ENCODE measurements at places on chromosomes 1 and 21. TPM values are rescaled to one million over a fixed set of nuclear protein-coding genes. Genes with fewer than 3 reads are reported as not detected.

- peaks cover 9% of the 10 kb centered on the region for H3K36me3 ChIP-seq
- peaks cover 18% of the 10 kb centered on the region for H3K4me1 ChIP-seq
- peak within 1 kb of the TSS; percentile 93 for H3K27ac ChIP-seq
- DNase-seq, result peak; percentile 98
- no peaks in the 10 kb centered on the region for H3K27me3 ChIP-seq
Measured at GRCh38 chr1:32817159-32817814, at the start of the genes S100PBP and YARS1. S100PBP (plus strand) TSS chr1:32817653; CDS start chr1:32826100, 8,447 bp downstream. YARS1 (minus strand) TSS chr1:32817358; CDS start chr1:32817244, 114 bp downstream.

Gene PLPPR5
- total RNA-seq, result not detected

Gene ARHGEF10L
- 39.1 TPM for total RNA-seq

Gene IGFN1
- under 0.01 TPM for total RNA-seq

DNA sequence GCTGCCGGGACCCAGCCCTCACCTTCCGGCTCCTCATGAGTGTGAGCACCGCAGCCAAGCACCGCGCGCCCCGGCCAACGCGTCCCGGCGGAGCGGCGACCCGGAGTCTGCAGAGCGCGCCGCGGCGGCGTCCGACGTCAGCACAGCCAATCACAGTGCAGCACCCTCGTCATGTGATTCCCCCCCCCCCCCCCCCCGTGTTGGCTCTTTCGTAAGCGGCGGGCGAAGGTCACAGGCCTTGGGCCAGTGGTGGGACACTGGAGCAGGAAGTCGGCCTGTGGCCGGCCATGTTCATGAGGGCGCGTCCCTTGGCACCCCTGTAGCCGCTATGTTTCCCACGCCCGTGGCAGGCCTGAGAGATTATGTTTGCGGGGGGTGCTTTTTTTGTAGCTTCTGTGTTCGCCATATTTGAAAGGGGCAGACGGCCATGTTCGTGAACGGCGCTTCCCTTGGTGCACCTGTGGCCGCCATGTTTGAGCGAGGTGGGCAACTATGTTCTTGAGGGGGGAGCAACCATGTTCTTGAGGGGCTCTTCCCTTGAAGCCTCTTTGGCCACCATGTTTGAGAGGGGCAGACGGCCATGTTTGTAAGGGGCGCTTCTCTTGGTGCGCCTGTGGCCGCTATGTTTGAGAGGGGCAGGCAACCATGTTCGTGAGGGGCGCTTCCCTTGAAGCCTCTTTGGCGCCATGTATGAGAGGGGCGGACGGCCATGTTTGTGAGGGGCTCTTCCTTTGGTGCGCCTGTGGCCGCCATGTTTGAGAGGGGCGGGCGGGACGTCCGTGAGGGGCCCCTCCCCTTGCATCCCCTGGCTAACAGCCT, at the start of gene C1orf174:
TSS of gene C1orf174 (minus strand) at position 123 of the 819 bp plus-strand sequence. CDS start at position 37, 86 bp downstream.
- H3K4me3 ChIP-seq, result peak within 1 kb of the TSS; percentile 96
- no peaks in the 10 kb centered on the region for H3K36me3 ChIP-seq
- H3K27ac ChIP-seq, result peak within 1 kb of the TSS; percentile 74
- peaks cover 9% of the 10 kb centered on the region for H3K4me1 ChIP-seq

- no peak for DNase-seq
- no peak overlapping the region for H3K4me3 ChIP-seq
- H3K27ac ChIP-seq, result no peak overlapping the region
Measured at GRCh38 chr1:69592341-69592740, 24.6 kb downstream of the LRRC7 start.

DNA sequence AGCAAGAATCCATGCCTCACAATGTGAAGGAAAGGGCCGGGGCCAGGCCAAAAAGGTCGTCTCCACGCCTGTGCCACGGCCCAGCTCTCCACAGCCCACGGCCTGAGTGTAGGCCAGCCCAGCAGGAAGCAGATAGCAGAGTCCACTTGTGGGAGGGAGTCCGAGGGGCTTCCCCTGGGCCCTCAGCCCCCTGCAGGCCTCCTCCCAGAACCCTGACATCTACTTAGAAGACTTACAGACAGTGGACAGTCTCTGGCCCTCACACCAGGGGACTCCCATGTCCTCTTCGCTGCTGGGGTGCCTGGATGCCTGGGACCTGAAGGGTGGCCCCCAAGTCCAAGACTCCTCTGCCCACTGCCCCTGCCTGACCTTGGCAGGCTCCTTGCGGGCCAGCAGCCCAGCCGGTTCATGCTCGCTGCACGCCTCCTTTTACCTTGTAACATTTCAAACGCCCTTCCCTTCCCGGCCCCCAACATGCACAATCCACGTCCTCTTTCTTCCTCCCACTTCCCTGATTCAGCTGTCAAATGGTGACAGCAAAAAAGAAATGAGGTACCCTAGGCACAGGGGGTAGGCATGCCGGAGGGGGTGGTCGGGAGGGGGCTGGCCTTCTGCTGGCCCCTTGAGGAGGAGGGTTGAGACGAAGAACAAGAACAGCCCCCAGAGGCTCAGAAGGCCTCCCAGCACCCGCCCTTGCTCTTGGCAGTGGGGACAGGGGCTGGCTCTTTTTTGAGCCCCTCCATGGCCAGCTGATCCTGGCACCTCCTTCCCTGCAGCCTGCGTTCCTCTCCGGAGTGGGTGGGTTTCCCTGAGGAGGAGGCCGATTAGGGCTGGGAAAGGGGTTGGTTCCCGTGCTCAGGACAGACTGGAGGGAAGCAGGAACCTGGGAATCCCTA, 997 bp upstream of the PTPN7 start:
- no peak overlapping the region for H3K4me3 ChIP-seq
- H3K27me3 ChIP-seq, result peaks cover 2% of the 10 kb centered on the region
- H3K27ac ChIP-seq, result no peak overlapping the region
- no peaks in the 10 kb centered on the region for H3K36me3 ChIP-seq
- peak; percentile 83 for DNase-seq
- no peaks in the 10 kb centered on the region for H3K4me1 ChIP-seq

DNA sequence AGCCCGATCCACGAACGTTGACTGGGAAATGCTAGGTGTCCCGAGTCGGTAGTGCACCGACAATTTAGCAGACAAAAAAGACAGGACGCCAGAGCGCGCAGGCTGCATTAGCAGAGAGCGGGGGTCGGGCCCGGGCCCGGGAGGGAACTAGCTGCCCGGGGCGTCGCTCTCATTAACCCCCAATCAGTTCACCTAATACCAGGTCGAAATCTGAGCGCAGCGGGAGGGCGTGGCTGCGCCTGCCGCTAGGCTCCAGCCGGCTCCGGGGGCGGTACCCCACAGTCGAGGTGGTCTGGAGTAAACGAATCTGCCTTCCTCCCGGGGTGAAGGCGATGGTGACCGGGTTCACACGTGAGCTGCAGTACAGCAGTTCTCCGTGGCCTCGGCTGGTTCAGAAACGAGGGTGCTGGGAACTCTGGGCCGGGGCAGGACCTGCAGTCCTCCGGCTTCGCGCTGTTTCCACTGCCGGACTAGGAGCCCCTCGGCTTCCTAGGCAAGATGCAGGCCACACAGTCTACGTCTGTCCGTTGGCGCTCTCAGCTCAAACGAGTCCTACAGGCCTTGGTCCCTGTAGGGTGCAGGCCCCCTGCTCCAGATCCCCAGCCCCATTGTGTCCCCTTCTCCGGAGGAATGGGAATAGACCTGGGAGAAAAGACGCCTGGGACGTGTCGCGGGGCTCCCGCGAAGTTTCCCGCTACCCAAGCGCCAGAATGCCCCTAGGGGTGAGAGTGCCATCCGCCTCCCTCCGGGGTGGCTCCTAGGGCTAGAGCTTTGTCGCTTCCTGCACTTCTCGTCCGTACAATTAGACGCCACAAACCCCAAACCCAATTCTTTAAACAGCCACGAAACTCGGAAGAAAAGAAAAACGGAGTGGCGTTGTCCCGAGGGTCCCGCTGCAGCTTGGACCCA, 2.0 kb downstream of the GFI1 start:
- peak overlapping the region; percentile 66 for H3K4me3 ChIP-seq
- peak; percentile 83 for DNase-seq
- H3K27me3 ChIP-seq, result peaks cover 97% of the 10 kb centered on the region
- no peaks in the 10 kb centered on the region for H3K36me3 ChIP-seq
- no peak overlapping the region for H3K27ac ChIP-seq

- H3K36me3 ChIP-seq, result no peaks in the 10 kb centered on the region
- no peaks in the 10 kb centered on the region for H3K4me1 ChIP-seq
- no peak overlapping the region for H3K4me3 ChIP-seq
- no peaks in the 10 kb centered on the region for H3K27me3 ChIP-seq
Measured at GRCh38 chr1:34742667-34743270, 12.1 kb upstream of the GJB5 start.

Gene C4BPA
- not detected for total RNA-seq

Gene SLC30A10
- not detected for total RNA-seq

DNA sequence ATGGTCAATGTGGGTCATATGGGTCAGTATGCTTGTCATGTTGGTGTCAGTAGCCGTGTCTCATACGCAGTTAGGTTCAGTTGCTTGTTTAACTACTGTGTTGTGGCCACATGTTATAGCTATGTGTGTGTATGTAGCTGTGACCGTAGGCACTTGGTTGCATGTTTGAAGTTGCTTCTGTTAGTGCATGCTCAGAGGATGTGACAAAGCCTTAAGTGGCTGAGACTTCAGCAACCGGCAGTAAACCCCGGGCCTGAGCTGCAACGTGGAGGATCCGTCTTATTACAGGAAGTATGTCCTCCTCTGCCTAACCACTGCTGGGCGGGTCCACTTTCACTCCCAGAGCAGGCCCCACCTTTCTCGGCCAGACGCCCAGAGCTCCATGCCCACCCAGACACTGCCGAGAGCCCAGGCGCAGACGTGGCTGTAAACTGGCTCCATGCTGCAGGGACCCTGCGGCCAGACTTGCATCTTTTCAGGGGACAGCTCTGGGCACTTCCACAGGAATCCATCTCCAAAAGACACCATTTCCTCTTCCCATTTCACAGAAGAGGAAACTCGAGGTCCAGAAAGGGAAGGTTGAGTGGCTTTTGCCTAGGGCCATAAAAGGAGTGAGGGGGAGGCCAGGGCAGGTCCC, 2.2 kb downstream of the TCEA3 start:
- no peaks in the 10 kb centered on the region for H3K27me3 ChIP-seq
- peak; percentile 95 for DNase-seq
- peaks cover 22% of the 10 kb centered on the region for H3K4me1 ChIP-seq
- H3K27ac ChIP-seq, result peak overlapping the region; percentile 20

GRCh38 chr1:101288491-101288944, 51.7 kb downstream of the S1PR1 start:
- no peak overlapping the region for H3K27ac ChIP-seq
- no peaks in the 10 kb centered on the region for H3K27me3 ChIP-seq
- H3K36me3 ChIP-seq, result no peaks in the 10 kb centered on the region
- DNase-seq, result no peak

DNA sequence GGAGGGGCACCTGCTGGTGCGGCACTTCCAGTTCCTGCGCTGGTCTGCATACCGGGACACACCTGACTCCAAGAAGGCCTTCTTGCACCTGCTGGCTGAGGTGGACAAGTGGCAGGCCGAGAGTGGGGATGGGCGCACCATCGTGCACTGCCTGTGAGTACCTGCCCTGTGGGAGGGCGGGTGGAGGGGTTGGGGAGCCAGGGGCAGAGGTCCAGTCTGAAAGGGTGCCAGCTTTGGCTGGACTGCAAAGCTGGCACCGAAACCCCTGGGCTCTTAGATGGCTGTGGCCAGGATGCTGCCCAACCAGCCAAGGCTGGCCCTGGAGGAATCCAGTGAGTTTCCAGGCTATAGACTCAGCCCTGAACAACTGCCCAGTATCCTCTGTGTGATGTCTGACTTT, 87.3 kb downstream of the PTPRU start:
- no peaks in the 10 kb centered on the region for H3K27me3 ChIP-seq
- no peaks in the 10 kb centered on the region for H3K4me1 ChIP-seq
- DNase-seq, result peak; percentile 29
- no peaks in the 10 kb centered on the region for H3K36me3 ChIP-seq
- no peak overlapping the region for H3K27ac ChIP-seq

DNA sequence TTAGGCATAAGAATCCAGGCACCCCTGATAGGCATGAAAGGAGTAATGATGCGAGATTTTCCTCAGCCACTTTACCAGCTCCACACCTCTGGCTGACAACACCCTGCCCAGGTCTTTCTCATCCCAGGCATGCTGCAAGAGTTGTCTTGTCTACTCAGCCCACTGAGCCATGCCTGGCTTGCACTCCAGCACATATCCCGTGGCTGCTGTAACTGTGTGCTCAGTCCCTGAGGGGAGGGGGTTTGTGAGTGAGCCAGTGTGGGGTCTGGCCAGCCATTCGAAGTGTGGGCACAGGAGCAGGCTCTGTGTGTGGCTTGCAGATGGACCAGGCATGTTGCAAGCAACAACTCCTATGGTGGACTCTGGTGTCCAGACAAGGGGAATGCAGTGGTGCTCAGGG, 529.6 kb downstream of the ADGRL2 start:
- no peak for DNase-seq
- no peaks in the 10 kb centered on the region for H3K36me3 ChIP-seq
- no peak overlapping the region for H3K4me3 ChIP-seq
- no peaks in the 10 kb centered on the region for H3K27me3 ChIP-seq
- no peaks in the 10 kb centered on the region for H3K4me1 ChIP-seq

- peaks cover 30% of the 10 kb centered on the region for H3K4me1 ChIP-seq
- peak overlapping the region; percentile 94 for H3K27ac ChIP-seq
- DNase-seq, result peak; percentile 84
- no peaks in the 10 kb centered on the region for H3K36me3 ChIP-seq
- H3K27me3 ChIP-seq, result no peaks in the 10 kb centered on the region
Measured at GRCh38 chr1:115545791-115546733, 95.7 kb upstream of the VANGL1 start.

Gene SMIM1
- total RNA-seq, result not detected

Gene IVL
- total RNA-seq, result not detected

Gene HLX
- 9.0 TPM for total RNA-seq

GRCh38 chr1:41215623-41216022, 26.5 kb downstream of the SCMH1 start:
- no peak overlapping the region for H3K4me3 ChIP-seq
- no peak for DNase-seq
- no peaks in the 10 kb centered on the region for H3K4me1 ChIP-seq
- no peak overlapping the region for H3K27ac ChIP-seq
- peaks cover 3% of the 10 kb centered on the region for H3K36me3 ChIP-seq
- H3K27me3 ChIP-seq, result no peaks in the 10 kb centered on the region

- peaks cover 53% of the 10 kb centered on the region for H3K36me3 ChIP-seq
- H3K27me3 ChIP-seq, result no peaks in the 10 kb centered on the region
- H3K4me3 ChIP-seq, result no peak overlapping the region
- H3K27ac ChIP-seq, result no peak overlapping the region
- H3K4me1 ChIP-seq, result no peaks in the 10 kb centered on the region
Measured at GRCh38 chr1:62452951-62453350, 16.1 kb downstream of the USP1 start.

All from osteoblast (primary cell).